ENCODE measurements at places on chromosomes 13 and 19. TPM values are rescaled to one million over a fixed set of nuclear protein-coding genes. Genes with fewer than 3 reads are reported as not detected.

The MYO1F gene
- polyA plus RNA-seq = 11.6 TPM

The NKPD1 gene
- not detected for polyA plus RNA-seq

- DNase-seq = no peak
Measured at GRCh38 chr19:35718345-35719041, 690 bp downstream of the KMT2B start.

DNA sequence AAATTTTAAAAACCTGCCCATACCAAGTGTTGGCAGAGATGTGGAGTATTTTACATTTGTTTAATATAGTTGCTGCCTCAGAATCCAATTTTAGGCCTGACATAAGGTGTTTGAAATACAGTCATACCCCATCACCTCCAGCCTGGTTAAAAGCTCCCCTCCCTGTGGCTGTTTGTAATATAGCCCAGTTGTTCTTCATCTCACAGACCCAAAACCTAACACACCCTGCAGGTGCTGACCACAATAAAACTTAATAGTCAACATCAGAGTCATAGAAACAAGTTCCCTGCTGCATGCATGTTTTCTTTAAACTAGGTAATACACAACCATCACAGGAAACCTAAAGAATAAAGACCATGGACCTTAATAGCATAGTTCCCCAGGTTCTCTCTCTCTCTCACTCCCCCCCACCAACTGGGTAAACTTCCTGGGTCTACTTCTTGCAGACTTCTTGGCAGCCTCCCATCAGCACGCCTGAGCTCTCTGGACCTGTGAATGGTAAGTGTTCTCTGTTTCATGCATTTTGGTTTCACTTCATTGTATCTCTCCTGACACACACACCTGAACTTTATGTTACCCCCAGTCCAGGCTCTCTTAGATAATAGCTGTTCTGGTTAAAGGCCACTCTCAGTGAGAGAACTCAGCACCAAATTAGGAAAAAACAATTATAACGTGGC is 1369.9 kb downstream of the EFNB2 start:
- DNase-seq = no peak

- no peak for DNase-seq
Measured at GRCh38 chr13:110637747-110638146, 22.4 kb downstream of the NAXD start.

The TYROBP gene
- 10.7 TPM for polyA plus RNA-seq

DNA sequence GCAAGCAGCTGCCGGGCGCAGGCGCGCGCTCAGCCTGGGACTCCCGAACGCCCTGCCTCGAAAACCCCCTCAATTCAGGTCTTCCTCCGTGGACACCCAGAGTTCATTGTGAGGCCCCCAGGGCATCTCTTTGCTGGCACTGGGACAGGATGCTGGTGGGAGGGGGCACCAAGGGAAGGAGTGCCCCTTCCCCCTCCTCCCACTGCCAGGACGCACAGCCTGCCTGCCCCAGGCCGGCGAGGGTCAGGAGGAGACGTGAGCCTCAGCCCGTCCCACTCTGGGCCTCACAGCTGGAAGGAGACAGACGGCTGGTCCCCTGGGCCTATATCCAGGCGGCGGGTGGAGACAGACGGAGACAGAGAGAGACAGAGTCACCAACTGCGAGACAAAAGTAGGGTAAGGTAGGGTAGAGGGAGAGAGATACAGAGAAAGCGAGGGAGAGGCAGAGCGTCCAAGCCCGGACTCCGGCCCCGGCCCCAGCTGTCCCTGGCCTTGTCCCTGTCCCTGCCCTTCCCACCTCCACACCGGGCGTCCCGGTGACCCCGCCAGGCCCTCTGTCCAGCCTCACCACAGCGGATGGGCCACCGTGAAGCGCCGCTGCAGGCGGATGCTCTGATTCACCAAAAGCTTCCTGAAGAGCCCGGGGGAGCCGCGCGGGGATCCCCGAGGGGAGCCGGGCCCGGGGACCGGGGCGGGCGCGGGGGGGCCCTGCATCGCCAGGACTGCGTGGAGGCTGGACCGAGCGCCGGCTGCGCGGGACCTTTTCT is at the start of gene PDE4C:
Gene PDE4C, minus strand, starts transcription at position 737 of the 767 bp plus-strand sequence. Its CDS starts 23 bp downstream, at position 714.
- no peak for DNase-seq

- no peak for DNase-seq
Measured at GRCh38 chr13:105345131-105345530, 1190.3 kb downstream of the EFNB2 start.

GRCh38 chr13:101155920-101156319 is 260.4 kb downstream of the NALCN start:
- no peak for DNase-seq

GRCh38 chr13:71935166-71935840 is 68.3 kb upstream of the DACH1 start:
- no peak for DNase-seq

The ZNF541 gene
- not detected for polyA plus RNA-seq

- no peak for DNase-seq
Measured at GRCh38 chr13:52353193-52353592, 52.8 kb downstream of the THSD1 start.

The ING1 gene
- 21.5 TPM for polyA plus RNA-seq

DNA sequence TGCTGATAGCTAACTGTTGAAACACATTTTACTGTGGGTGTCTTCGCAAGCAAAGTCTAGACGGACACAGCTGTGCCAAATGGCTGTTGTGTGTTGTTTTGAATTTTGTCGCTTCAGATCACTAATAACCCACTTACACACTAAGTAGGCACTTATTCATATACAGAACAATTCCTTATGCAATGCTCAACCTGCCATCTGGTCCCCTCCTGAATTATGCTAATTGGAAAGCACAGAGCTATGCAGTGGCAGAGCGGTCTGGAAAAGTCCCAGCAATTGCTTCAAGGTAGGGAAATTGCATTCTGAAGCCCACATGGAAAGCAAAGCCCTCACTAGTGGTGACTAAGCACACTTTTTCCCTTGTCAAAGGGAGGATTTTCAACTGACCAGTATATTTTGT is 69.9 kb downstream of the C13orf42 start:
- DNase-seq = no peak

The ICAM4 gene
- not detected for polyA plus RNA-seq

The PCDH20 gene
- polyA plus RNA-seq = not detected

DNA sequence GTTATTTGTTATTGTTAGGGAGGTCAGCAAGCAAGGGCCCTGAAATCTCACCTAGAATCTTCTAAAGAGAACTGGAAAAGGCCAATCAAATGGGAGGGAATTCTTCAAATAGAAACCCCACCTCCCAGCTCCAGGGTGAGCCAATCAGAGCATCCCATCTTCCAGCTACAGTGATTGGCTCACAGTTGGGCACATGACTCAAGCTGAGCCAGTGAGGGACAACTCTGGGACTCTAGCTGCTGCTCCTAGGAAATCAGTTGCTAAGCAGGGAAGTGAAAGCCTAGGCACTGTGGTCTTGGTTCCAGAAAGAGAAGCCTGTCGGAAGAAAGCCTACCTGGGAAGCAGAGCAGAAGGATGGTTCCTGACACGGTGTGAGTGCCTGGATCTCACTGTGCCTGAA is 13.4 kb downstream of the TM6SF2 start:
- DNase-seq = no peak

Measured in naive B cell (primary cell).